ENCODE measurements at places on chromosomes 6 and 20.

DNA sequence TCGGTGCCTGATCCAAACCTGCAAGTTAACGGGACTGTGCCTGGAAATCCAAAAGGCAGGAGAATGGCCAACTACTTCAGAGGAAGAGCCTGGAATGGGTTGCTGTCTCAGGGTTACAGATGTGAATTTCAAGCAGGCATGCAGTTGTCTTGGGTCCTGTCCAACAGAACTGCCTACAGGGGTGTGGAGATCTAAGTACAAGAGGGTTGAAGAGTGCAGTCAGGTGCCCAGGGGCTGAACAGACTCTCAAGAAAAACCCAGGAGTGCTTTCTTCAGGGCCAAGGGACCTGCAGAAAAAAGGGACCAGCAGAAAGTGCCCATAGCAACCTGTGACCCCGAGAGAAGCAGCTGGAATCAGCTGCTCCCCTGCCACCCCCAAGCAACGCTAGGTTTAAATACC, 71.0 kb downstream of the PREP start:
- no peak for DNase-seq

- DNase-seq, result no peak
Measured at GRCh38 chr6:17768388-17768787, 61.7 kb upstream of the NUP153 start.

DNA sequence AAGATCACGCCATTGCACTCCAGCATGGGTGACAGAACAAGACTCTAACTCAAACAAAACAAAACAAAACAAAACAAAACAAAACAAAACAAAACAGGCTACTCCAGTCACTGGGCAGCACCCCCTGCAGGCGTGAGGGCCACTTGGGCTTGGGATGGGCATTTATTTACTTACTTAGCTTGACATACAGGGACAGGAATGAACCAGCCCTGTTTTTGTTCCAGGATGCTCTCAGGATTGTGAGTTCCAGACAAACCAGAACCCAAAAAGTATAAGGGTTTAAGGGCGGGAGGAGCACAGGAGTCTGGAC, 4.0 kb upstream of the PTPN1 start:
- DNase-seq, result no peak

DNA sequence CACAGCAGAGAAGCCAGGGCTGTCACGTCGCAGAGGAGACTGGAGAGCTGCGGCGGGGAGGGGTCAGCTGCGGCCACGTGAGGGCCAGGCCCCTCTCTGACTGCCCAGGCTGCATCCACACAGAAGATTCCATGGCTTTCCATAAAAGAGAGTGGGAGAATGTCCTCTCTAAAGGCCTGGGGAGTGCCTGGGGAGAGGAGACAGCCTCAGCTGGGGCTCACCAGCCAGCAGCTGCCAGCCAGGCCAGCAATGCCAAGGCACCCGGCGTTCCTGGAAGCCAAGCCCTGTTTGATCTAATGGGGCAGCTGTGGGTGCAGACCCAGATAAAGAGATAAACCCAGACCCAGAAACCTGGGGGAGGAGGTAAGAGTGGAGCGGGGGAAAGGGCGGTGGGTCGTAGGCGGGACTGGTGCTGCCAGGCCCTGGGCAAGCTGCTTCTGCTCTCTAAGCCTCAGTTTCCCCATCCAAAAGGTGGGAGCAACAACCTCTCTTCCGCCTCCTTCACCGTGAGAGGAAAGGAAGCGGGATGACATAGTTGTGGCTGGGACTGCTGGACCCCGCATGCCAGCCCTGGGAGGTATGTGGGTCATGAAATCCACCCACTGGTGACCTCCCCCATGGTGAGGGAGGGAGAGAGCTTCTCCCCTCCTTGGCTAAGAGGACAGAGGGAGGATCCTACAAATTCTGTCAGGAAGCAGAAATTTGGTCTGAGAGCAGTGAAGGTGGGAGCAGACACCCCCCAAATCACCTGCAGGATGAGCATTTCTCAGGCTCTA, 3.1 kb upstream of the OSBPL2 start:
- no peak for DNase-seq

GRCh38 chr6:119637768-119638167, 288.2 kb upstream of the MAN1A1 start:
- DNase-seq, result peak; percentile 22

DNA sequence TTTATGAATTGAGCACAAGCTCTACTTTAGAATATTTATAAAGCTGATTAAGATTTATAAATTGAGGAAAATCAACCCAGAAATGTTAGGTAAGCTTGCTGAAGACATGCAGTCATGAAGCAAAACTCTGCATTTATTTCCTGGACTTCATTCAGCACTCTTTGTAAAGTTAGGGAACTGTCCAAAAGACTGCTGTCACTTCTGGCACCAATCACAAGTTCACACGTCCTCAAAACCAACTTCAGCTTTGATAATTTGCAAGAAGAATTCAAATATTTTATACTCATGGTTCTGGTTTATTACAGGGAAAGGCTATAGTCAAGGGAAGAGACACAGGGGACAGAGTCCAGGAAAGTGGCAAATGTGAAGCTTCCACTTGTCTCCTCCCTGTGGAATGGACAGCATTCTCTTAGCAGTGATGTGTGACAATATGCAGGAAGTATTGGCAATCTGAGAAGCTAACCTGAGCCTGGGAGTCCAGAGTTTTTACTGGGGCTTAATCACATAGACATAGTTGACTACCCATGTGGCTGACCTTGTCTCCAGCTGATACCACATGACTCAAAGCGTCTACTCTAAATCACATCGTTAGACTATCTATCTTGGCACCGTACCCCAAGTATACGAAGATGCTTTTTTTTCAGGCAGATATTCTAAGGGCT, 85.4 kb downstream of the PPP1R14C start:
- no peak for DNase-seq

DNA sequence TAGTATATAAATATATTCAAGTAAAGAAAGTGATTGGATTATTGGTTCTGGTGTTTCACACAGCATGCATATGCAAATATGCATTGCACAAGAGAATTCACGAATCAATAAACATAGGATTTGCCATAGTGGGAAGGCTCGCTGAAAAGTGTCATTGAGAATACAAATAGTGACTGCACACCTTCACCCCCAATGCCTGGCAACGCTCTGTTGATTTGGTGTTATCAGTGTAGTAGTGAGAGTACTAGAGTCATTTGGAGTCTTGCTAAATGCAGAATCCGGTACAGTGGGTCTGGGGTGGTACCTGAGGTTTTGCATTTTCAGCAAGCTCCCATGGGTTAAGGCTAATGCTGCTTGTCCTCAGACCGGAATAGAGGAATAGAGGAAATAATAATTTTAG, 49.7 kb upstream of the NAA20 start:
- no peak for DNase-seq

GRCh38 chr6:20789162-20789561, 254.9 kb downstream of the CDKAL1 start:
- DNase-seq, result no peak

- DNase-seq, result peak; percentile 53
Measured at GRCh38 chr6:108476376-108476775, 84.3 kb upstream of the FOXO3 start.

DNA sequence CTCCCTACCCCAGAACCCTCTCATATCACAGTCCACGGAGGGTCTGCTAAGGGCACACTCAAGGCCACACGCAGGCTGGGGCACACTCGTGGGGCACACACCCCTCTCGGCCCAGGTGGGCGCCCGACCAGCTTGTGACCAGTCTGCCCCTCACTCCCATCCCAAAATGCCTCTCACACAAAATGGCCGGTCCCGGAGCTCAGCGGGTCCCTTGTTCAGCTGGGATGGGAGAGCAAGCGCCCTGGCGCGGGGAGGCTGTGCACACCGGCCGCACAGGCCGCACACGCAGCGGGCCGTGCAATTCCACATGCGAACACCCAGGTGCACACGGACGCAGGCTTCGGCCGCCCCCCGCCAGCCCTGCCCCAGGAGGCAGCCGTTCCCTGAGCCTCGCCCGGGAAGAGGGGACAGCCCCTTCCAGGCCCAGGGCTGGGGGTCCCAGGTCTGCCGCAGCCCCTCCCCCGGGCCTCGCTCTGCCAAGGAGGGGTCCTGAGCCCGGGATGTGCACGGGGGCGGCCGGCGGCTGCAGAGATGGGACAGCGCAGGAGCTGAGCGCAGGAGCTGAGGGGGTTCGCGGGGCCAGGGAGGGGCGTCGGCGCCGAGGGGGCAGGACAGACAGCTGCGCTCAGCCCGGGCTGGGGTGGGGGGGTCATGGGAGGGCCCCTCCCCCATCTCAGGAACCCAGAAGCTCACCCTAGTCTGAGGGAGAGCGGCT, 1.3 kb downstream of the KCNQ2 start:
- DNase-seq, result no peak

DNA sequence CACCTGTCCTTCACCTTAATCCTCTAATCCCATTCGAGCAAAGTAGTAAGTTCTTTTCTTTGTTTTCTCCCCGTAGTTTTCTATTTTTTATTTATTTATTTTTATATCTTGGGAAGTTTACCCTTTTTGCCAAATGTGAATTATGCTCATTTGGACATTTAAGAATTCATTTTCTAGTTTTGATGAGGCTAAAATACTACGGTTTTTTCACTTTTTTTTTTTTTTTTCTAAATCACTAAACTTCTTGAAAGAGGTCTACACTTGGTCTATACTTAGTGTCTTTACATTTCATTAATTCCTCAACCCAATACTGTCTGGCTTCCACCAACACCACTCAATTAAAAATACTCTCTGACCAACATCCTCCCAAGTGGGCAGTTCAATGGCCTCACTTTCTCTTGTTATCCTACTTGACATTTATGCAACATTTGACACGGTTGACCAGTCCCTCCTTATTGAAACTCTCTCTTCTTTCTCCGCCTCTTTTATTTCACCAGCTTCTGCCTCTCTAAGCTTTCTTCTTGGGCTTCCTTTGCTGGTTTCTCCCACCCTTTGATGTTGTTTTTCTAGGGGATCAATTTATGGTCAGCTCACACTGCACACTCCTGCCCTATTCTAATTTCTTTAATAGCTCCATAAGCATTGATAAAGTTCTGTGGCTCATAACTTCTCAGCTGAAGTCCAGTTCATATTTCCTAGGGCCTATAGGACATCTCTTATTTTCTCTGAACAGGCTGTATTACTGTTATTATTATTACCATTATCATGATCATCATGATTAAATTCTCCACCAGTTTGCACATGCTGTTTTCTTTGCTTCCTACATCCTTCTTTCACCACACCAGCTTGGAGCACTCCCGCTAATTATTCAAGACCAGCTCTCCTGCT, 72.6 kb upstream of the CITED2 start:
- DNase-seq, result no peak

DNA sequence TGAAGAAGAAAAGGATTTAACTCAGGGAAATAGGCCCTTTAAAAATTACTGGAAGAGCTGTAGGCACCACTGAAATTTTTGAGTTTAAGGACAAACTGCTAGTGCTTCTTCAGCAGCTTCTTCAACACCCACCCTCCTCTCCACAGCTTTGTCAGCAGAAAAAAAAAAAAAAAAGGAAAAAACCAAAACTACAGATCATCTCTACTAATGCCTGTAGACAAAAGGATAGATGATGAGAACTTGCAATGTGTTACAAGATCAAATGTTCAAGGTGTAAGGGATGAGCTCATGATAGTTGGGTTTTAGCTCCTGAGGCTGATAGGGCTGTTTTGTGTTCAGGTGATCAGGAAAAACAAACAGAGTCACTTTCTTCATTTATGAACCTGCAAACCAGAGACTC, 55.2 kb upstream of the PREP start:
- no peak for DNase-seq

DNA sequence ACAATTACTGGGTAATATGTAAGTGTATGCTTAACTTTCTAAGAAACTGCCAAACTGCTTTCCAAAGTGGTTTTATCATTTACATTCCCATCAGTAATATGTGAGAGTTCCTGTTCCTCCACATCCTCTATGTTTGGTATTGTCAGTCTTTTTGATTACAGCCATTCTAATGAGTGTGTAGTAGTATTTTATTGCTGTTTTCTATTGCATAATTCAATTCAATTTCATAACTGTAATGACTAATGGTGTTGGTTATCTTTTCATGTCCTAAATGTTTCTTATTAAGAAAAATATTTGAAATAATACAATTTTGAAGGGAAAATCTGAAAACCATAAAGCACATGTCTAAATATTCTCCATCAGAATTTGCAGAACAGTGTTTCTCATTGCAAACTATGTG, 119.3 kb downstream of the MAP3K7 start:
- no peak for DNase-seq

- DNase-seq, result no peak
Measured at GRCh38 chr6:52000064-52000463, 87.3 kb downstream of the PKHD1 start.

- no peak for DNase-seq
Measured at GRCh38 chr20:438571-439469, 23.5 kb downstream of the TBC1D20 start.

DNA sequence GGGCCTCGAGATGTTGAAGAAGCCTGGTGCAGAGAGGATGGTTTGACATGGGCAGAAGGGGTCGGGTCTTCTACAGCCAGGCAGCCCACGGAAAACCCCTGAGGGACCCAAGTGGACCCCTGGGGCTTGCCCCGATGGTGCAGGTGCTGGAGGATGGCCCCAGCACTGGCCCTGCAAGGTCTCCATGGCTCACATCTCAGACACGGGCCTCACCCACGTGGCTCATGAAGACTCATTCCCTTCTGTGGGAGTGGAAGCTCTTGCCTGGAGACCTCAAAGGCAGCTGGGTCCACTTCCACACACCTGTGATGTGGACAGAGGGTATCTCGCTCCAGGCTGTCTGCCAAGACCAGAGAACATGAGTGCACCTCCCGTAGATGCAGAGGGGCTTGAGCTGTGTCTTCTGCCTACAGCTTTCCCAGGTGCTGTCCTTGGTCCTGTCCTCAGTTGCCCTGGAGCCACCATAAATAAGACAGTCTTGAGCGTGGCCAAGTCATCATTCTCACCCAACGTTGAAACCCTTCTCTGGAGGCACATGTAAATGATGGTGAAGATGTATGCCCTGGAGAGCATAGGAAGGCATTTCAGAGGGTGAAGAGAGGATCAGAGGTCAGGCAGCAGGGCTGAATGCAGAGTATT, 108.0 kb downstream of the SYNDIG1 start:
- DNase-seq, result no peak

- DNase-seq, result no peak
Measured at GRCh38 chr6:95815389-95816056, 200.3 kb upstream of the FUT9 start.

GRCh38 chr6:10082385-10082784, 332.5 kb downstream of the TFAP2A start:
- no peak for DNase-seq

GRCh38 chr20:60787276-60787675, 464.8 kb upstream of the CDH4 start:
- no peak for DNase-seq

GRCh38 chr6:100461917-100462705, 2.6 kb downstream of the SIM1 start:
- DNase-seq, result no peak

DNA sequence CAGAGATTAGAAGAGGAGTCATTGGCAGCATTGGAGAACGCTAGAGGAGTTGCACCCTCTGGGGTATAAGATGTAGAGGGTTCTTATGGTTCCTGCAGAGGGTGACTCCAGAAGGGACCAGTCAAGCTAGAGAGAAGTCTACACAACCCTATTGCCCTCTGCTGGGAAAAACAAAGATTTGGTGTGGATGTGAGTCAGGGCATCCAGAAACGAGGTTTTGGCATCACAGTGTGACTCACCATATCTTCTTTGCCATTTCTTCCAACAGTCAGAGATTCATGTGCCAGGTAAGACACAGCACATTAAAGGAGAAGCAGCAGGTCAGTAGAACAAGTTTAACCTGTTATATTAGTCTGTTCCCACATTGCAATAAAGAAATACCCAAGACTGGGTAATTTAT, 598.8 kb downstream of the MAFB start:
- no peak for DNase-seq

- no peak for DNase-seq
Measured at GRCh38 chr6:1315560-1316386, 3.9 kb downstream of the FOXQ1 start.

Measured in HAP-1 (cell line).